Choroid plexus epithelial cell (primary cell): ENCODE measurements at places on chromosomes 6 and 20.
A peak's percentile ranks its signal among the peaks of the same experiment; 100 is the strongest.

DNA sequence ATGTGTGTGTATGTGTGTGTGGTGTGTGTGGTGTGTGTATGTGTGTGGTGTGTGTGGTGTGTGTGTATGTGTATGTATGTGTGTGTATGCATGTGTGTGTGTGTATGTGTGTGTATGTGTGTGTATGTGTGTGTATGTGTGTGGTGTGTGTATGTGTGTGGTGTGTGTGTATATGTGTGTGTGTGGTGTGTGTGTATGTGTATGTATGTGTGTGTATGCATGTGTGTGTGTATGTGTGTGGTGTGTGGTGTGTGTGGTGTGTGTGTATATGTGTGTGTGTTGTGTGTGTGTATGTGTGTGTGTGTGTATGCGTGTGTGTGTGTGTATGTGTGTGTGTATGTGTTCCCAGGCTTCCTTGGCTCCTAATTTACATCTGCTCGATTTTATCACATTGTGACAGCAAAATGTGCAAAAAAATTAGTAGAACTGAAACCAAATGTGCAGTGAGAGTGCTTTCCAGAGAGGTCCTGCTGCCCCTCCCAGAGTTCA is 234.5 kb downstream of the BMP7 start:
- DNase-seq: no peak

GRCh38 chr20:1460275-1460674 is 6.4 kb downstream of the NSFL1C start:
- no peak for DNase-seq

DNA sequence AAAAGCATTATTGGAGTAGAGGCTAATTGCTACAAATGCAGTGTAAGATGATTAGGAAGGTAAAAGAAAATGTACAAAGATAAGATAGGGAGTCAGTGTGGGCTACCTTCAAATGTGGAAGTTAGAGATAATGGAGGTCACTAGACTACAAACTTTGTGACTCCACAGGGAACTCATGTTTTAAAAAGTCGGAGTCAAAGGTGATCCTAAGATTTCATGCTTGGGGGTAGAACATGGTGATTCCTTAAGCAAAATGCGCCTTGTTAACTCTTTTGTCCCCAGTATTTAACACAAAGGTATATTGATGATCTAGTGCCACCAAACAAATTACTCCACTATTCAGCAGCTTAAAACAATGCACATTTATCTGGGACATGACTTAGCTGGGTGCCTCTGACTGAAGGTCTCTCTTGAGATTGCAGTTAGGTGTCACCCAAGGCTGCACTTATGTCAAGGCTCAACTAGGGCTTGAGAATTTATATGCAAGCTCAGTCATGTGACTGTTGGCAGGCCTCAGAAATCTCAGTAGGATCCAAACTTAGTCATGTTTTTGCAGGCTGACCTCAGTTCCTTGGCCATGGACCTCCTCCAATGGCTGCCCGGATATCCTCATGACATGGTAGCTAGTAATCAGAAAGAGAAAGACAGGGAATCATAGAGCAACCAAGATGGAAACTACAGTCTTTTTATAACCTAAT is 11.4 kb upstream of the SNX9 start:
- peak; percentile 65 for DNase-seq

GRCh38 chr6:152552616-152553209 is 84.4 kb downstream of the SYNE1 start:
- peak; percentile 87 for DNase-seq

- peak; percentile 64 for DNase-seq
Measured at GRCh38 chr20:1861347-1861976, 33.7 kb upstream of the SIRPA start.

- DNase-seq: no peak
Measured at GRCh38 chr20:51768759-51769517, 748 bp upstream of the ATP9A start.

GRCh38 chr20:16007164-16007563 is 566.1 kb downstream of the KIF16B start:
- no peak for DNase-seq

DNA sequence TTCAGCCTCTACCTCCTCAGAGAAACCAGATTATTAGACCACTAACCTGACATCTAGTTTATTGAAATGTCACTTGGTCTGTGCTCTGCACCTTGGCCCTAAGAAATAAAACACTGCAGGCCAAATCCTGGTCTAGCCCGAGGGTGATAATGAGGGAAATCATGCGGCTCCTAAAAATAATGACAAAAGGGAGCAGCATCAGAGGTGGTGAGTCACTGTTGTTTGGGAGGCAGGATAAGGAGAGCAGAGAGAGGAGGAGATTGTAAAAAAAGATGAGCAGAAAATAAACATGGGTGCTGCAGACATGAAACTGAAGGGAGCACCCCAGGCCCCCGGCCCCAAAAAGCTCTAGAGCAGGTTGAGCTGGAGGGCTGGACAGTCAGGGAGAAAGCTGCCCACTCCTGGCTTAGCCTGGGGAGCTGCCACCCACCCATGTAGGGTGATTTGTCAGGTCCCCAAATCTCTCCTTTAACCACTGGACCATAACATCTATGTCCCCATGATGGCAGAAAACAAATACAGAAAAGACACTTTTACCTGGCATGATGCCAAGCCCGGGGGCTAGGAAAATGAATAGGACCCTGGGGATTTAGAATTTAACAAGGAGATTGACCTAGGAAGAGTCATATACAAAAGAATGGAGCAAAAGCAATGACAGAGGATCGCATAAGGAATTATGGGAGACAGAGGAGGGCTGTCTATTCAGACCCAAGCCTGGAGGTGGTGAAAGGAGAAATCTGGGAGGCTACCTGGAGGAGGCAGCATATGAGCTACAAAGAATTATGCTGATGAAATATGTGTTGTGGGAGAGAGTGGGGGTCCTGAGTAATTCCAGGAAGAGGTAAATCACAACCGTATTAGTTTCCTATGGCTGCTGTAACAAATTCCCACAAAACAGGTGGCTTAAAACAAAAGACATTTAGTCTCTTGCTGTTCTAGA is 103.7 kb downstream of the SNAP25 start:
- DNase-seq: no peak

DNA sequence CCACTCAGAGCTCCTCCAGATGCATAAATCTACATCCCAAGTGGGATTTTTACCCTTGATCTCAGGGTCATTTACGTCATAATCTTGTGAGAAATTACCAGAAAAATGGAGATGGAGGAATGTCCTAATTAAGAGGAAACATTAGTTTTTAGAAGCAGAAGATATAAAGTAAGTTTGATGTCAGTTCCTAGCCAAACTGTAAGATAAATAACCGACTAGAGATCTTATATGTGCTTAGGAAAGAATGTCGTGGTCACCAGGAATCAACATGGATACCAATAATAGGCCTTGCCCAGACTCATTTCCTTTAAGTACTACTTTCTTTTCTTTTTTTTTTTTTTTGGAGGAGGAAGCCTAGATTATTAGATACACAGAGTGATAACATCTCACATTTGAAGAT is 186.9 kb downstream of the UTRN start:
- DNase-seq: peak; percentile 25

DNA sequence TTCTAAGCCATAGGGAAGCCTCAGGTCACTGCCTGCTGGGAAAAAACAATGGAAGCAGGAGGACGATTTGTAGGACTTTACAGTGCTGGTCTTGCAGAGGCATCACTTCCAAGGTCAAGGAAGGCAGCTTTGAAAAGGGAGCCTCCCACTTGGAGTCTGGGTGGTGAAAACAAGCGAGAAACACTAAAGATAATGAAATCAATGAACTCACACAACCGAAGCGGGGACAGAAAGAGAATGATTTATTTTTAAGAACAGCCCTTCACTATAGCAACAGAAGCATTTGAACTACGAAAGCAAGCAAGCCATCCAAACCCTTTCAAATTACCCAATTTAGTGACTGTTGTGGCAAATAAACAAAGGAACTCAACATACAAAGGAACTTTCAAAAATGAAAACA is 227.5 kb downstream of the THBS2 start:
- DNase-seq: no peak

GRCh38 chr6:161511447-161512095 is 237.7 kb upstream of the AGPAT4 start:
- DNase-seq: no peak

GRCh38 chr20:38143646-38144554 is 21.2 kb downstream of the TGM2 start:
- DNase-seq: peak; percentile 73

DNA sequence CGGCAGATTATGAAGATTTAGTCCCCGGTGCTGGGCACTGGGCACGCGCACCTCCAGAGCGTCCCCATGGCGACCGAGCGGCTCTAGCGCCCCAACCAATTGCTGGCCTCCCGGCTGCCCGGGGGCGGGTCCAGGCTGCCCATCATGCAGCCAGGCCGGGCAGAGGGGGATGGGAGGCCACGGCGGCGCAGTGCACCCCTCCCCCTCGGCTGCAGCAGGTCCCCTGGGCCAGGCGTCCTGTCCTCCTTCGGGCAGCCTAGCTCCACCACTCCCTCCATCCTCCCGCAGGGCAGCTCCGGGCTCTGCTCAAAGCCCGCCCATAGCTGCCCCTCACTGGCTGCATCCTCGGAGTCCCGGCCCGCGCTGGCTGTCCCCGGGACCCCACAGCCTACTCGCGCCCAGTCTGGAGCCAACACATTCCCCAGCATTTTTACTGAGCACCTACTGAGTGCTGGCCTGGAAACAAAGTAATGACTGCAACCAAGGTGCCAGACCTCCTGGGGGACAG is 99.4 kb downstream of the ASXL1 start:
- peak; percentile 65 for DNase-seq

GRCh38 chr6:15429141-15430110 is 183.6 kb downstream of the JARID2 start:
- DNase-seq: peak; percentile 93

DNA sequence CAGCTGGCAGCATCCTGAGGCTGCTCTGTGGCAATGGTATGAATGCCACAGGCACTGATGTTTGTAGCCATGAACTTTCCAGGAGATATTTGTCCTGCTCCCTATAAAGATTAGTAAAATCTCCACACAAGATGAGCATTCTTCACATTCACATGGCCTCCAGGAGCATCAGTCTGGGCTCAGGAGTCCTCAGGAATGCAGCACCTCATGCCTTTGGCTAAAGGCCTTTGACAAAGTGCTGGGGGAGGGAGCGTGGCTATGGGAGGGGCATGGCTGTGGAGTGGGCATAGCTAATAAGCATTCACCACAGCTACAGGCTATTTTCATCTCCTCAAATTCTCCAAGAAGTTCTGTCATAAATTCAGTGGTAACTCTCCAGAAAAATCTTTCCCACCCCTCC is 90.5 kb upstream of the LY86 start:
- DNase-seq: no peak

GRCh38 chr6:148760568-148761526 is 14.0 kb downstream of the UST start:
- DNase-seq: peak; percentile 97

DNA sequence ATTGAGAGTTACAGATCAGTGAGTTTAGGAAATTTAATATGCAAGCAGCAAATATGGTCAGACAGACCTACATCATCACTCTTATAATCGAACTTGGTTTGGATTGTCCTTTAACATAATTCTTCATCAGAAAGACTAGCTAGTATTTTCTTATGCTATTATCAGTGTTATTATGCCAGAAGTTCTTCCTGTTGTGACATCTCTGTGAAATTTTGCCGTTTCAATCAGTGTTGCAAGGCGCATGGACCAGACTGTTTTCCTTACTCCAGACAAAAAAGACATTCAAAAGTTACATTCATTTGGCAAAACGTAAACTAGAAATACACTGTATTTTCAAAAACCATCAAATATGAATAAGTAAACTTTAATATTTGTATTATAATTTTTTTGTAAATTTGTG is 5.7 kb upstream of the TENT5A start:
- DNase-seq: peak; percentile 50

GRCh38 chr20:64108731-64109681 is 1.6 kb upstream of the NPBWR2 start:
- DNase-seq: no peak
